Activated T-helper 9 cell treated with anti-CD3 and anti-CD28 coated beads, Interleukin-2, amount 50 U/mL, for 16 hours (primary cell): ENCODE measurements at places on chromosomes 3 and 15.

GRCh38 chr15:90039996-90040395 is 38.9 kb downstream of the ZNF710 start:
- DNase-seq = no peak

- DNase-seq = no peak
Observed at GRCh38 chr15:35078221-35078915, 6.7 kb downstream of the NANOGP8 start.

DNA sequence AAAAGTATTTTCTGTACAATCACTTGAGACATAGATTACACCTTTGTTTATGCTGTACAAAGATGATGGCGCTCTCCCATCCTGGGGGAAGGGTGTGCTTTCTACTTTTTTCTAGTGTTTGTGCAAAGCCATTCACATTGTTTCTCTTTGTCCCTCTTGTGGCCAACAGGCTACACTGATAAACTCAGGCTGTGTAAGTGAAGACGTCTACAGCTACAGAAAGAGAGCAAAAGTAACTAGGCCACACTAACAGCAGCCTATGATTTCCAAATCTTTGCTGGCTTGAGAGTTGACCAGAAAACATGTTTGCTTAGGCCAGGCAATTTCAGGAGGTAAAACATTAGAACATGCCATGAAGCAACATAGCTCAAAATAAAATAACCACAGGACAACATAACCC is 75.1 kb downstream of the FOXB1 start:
- no peak for DNase-seq

GRCh38 chr3:14284694-14285547 is 106.3 kb downstream of the LSM3 start:
- no peak for DNase-seq

GRCh38 chr3:127299276-127299675 is 11.4 kb upstream of the PRR20G start:
- DNase-seq = no peak

- peak; percentile 15 for DNase-seq
Observed at GRCh38 chr15:70098461-70099166, 897 bp upstream of the TLE3 start.

DNA sequence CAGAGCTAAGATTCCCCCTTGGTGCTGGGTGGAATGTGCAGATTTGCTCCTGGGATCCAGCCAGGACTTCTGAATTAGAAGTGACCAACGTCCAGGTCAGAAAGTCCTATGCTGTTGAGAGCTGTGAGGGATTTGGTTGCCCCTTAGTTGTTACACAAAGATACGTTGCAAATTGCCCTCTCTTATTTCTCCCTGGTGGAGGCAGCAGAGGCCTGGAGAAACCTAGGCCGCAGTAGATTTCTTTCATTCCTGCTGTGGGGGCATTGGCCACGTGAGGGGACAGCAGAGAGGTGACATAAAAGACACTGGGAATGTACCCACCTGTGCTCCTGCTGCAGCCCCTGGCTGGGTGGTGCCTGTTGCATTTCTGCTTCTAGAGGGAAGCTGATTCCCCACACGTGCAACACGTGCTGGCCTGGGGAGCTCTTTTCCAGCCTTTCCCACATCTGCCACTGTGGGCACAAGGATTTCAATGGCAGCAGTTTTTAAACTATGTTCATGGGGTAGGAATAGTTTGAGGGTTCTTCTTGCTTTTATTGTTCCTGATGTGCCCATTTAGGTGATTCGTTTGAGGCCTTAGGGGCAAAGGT is 65.7 kb downstream of the SYNM start:
- DNase-seq = no peak

- no peak for DNase-seq
Observed at GRCh38 chr15:61404567-61404966, 175.5 kb upstream of the RORA start.
